Adrenal gland (tissue), 19 donors: ENCODE measurements at places on chromosomes 11 and 22.

DNA sequence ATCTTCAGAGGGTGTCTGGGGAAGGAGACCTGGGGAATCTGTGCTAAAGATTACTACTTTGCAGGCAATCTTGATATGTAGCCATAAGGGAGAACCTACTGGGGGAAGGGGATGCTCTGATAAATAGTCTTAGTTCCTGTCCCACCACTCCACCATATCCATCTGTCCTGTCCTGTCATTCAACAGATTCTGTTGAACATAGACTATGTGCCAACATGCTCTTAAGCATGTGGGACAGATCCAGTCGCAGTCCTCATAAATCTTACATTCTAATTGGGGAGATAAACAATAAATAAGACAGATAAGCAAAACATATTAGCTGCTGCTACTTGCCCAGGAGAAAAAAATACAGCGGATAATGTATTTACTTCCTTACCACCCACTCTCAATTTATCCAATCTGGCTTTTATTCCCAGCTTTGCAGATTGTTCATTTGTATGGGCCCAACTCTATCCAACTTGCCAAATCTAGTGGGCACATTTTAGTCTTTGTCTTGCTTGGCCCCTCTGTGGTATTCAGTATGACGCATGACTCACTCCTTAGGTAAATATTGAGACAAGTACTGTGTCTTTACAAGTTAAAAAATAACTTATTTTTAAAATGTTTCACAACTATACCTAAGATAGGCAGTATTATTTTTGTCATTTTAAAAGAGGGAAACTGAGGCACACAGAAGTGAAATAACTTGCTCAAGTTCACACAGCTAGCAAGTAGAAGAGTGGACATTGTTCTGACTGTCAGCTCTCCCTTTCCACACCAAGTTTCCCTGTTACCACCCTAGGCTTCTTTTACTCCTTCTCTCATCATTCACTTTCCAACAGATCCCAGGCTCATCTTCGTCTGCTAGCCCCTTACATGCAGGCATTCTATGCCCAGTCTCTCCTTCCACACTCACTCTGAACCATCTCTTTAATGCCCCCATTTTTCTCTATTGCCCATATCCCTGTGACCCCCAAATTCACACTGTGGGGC lies 133.6 kb upstream of the SESN3 start:
- DNase-seq, result no peak

- DNase-seq, result no peak
Observed at GRCh38 chr11:15795378-15795777, 561.0 kb downstream of the SOX6 start.

DNA sequence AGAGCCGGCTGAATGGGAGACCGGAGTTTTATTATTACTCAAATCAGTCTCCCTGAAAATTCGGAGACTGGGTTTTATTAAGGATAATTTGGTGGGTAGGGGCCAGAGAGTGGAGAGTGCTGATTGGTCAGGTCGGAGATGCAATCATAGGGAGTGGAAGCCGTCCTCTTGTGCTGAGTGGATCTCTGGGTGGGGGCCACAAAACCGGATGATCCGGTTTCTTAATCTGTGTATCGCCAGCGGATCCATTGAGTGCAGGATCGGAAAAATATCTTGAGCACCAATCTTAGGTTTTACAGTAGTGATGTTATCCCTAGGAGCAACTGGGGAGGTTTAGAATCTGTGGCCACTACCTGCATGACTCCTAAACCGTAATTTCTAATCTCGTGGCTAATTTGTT lies 886 bp upstream of the NIPSNAP1 start:
- DNase-seq, result no peak

DNA sequence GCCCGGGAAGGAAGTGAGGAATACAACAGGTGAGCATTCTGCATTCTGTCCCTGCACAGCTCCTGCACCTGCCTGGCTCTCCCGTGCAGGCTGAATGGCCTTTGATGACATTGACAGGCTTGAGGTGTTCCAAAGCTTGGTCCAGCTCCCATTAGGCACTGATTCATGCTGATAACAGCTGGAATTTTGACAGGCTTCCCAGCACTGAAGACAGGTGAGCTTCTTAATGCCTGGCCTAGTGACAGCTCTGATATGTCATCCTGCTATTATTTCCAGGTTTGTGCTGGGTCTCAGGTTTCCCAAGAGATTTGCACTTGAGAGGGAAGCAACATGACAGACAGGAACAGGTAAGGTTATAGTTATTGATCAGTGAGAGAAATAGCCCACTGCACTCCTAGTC lies 58.0 kb upstream of the MTNR1B start:
- DNase-seq, result no peak

- no peak for DNase-seq
Observed at GRCh38 chr11:94030059-94030458, 8.9 kb downstream of the HEPHL1 start.

DNA sequence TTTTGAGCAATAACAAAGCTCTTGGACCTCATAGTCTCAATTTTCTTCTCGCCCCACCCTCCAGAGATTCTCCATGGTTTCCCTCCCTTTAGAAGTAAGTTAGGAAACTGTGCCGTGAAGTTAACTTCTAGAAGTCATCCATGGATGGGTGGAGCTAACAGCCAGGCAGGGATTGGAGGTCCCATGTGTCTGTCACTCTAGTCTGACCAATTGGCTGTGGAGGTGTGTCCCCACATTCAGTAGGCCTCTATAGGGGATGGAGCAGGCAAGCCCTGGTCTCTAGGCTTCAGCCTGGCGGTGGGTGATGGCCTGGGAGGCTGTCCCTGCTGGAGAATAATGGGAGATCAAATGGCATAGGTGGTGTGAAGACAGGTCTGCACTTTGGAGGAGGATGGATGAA lies 50.7 kb downstream of the TP53I11 start:
- DNase-seq, result no peak

DNA sequence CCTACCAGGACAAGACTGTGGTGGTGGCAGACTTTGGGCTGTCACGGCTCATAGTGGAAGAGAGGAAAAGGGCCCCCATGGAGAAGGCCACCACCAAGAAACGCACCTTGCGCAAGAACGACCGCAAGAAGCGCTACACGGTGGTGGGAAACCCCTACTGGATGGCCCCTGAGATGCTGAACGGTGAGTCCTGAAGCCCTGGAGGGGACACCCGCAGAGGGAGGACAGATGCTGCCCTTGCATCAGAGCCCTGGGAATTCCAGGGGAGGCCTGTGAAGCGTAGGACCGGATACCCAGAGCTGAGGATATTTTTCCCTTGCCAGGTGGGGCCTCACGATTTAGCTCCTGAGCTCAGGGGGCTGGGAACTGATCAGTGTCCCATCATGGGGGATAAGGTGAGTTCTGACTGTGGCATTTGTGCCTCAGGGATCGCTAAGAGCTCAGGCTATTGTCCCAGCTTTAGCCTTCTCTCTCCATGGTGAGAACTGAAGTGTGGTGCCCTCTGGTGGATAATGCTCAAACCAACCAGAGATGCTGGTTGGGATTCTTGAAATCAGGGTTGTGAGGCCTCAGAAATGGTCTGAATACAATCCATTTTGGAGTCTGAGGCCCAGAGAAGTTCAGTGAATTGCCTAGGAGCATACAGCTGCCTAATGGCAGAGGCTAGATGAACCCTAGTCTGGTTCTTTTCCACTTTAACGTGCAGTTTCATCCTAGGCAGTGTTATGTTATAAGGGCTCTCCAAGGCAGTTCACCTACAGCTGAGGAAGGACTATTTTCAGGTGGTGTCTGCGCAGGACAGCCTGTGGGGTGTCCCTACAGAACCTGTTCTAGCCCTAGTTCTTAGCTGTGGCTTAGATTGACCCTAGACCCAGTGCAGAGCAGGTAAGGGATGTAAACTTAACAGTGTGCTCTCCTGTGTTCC lies 19.5 kb downstream of the PIK3IP1 start:
- DNase-seq, result peak; percentile 58

DNA sequence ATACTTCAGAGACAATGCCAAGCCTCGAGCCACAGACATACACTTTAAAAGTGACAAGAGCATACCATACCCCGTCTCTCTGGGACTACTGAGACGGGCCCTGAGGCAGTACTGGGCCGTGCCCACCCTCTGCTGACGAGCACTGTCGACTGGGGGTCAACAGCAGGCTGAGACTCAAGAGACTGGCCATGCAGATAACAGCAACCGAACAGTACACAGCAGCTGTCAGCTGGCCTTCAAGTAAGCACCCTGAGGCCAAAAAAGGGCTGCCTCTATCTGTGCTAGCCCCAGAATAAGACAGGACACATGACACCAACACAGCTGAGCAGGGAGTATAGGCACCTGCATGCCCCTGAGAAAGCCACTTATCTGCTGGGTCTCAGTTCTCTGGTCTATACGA lies 18.9 kb upstream of the TMEM121B start:
- no peak for DNase-seq

DNA sequence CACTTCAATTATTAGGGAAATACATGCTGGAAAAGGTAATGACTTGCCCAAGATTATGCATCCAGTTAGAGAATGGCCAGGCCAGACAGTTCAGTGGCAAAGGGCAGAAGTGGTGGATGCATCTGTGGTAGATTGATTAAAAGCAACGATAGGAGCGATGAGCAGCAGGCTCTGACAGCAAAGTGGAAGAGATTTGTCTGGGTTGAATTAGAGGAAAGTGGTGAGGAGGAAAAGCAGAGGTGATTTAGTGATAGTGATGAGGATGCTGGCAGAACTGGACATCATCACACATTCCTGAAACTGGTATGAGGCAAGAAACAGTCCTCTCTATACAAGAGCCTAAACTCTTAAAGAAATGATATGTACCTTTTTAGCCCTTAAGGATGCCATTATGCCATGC lies 12.5 kb downstream of the HSD17B12 start:
- DNase-seq, result no peak

DNA sequence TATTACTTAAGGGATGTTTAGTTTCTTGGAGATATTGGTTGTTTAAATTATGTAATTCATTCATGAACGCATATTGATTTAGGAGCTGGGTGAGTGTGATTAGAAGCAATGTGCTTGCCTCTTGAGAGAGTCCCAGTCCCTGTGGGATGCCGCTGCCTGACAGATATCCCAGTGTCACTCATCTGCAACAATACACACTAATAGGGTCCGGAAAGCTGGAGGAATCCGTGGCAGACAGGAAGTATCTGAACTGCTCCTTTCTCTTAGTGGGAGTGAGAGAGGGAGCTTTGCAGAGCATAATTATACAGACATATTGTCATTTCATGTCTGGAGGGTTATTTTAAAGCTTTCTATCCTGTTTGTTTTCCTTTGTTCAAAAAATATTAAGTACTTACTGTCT lies 17.4 kb downstream of the AMOTL1 start:
- DNase-seq, result no peak

GRCh38 chr11:74453373-74453975 lies 13.9 kb downstream of the KCNE3 start:
- peak; percentile 75 for DNase-seq

- no peak for DNase-seq
Observed at GRCh38 chr11:131099746-131100145, 183.5 kb upstream of the SNX19 start.

DNA sequence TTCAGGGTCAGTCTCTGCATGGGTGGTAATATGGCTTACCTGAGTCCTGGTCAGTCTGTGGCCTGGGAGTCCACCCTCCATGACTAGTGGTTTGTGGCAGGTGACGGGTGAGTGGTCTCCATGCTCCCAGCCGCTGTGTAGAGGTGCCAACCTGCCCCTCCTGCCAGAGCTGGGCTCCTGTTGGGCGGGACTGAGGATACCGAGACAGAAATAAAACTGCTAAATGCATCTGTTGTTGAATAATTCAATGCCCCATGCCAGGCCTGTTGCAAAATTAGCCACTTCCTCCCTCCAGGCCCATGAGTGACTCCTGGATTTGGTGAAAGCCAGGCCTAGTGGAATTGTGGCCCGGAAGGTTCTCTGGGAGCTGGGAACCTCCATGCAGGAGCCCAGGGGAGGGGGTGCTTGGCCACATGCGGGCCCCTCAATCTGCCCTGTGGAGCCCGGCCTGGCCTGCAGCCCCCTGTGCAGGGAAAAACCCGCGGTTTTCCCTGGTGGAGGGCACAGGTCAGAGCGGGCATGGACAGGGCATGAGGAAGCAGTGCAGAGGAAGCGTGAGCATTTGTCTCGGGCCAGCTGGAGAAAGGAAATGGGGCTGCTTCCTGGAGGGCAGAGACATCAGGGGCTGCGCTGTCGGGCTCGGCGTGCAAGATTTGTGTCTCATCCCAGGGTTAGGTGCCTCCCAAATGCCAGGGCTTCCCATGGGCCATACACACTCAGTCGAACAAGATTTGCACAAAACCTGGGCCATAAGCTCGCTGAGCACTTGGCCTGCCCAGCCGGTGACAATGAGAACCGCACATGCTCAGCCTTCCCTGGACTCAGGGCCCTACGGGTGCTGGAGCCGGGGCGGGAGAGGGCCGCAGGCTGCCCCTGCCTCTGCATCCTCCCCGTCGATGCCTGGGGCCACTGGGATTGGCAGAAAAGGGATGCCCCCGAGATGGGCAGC lies 66.9 kb downstream of the KCNQ1 start:
- peak; percentile 43 for DNase-seq

DNA sequence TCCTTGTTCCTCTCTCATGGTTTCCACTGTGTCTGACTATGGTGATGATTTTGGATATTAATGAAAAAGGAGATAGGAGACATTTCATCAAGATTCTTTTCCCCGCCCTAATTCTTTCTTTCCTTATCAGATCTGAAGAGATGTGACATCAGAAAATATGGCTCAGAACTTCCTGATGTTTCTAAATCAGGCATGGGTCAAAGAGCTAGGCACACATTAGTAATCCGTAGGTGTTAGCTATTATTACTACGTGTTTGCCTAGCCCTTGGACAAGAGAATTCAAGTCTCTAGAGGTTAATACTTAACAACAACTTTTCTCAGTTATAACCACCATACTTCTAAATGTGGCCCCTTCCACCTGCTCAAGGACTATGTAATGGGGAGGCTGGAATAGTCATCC lies 5.8 kb downstream of the JOSD1 start:
- no peak for DNase-seq

DNA sequence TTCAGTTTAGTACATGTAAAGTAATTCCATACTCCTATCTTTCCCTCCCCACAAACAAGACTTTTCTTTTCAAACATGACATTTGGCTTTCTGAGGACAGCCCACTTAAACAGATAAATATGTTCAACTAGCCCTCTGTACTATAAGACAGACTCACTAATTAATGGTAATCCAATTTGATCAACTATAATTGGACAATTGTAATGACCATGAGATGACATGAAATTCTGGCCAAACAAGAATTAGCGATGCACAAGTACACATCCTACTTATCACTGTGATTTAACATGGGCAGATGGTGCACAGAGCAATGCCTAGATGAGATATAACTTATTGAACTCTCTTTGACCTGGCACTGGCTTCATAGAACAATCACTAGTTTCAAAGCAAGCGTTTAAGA lies 1033.7 kb upstream of the CCDC90B start:
- no peak for DNase-seq

DNA sequence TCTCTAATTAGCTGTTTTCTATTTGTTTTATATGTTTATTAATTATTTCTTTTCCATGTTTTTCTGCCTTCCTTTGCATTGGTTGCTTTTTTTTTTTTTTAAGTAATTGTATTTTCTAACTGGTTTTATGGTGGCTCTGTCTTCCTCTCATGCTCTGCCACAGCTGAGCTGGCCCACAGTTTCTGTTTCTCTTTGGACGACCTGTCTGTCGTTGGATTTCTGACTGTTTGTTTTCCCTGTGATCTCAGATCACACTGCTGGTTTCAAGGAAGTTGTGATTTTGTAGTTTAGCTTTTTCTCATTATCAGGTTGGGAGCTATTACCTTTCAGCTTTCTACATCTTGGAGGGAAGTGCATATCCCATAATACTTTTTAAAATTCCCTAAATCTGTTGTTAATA lies 15.9 kb upstream of the OR6M1 start:
- DNase-seq, result no peak

GRCh38 chr11:45208135-45208534 lies 61.7 kb downstream of the PRDM11 start:
- DNase-seq, result no peak

GRCh38 chr11:15327786-15328231 lies 213.1 kb downstream of the INSC start:
- peak; percentile 38 for DNase-seq
